ENCODE measurements at places on chromosomes 4 and X.
A peak's percentile ranks its signal among the peaks of the same experiment; 100 is the strongest.

DNA sequence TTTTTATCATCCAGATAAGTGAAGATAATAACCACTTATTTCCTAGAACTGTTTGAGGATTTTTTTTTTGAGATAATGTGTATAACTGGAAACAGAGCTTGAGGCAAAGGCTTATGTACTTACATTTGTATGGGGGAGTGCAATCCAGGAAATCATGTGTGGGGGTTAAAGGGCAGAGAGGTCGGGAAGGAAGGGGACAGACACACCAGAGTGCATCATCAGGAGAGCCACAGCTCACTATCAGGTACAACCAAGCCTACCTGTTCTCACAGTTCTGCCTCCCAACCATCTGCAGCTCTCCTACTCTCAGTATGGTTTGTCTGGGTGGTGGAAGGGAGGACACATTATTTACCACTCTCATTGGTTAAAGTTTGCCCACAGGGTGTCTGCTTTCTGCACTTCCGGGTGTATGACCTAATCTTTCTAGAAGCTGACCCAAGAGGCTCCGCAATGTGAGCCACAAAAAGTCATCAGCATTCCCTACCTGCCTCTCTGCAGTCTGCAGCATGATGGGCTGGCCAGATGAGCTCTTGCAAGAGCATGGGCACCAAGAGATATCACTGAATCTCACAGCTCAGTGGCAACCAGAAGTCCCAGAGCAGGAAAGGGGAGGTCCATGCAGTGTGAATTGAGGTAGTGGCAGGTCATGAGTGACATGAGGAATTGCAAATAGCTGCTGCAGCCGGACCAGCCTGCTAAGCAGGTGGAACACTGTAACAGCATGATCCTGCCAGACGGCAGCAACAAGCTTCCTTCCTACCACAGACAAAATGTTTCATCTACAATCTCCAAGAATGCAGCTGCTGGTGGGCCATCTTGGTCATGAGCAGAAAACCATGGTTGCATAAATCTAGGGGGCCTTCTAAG, 36.9 kb upstream of the SPRY1 start:
- DNase-seq: no peak

GRCh38 chr4:139655116-139655515, 10.5 kb upstream of the MGST2 start:
- peak; percentile 55 for DNase-seq

- peak; percentile 93 for DNase-seq
These were observed 65.7 kb downstream of the RBM47 start for GRCh38 chr4:40564004-40564403.

DNA sequence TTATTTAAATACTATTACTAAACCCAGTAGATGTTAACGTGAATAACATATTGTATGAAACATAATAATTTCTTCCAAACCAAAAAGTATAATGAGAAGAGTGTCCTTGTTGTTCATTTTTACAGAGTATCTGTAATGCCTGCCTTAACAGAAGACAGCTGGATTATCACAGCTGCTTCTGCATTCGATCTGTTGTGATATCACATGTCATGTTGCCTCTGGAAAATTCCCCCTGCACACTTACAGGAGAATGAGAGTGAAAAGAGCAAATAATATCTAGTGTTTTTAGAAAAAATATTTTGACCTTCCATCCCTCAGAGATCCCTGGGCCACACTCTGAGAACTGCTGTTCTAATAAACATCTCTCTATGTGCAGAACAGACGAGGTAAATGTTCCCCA, 240.1 kb upstream of the NOCT start:
- no peak for DNase-seq

GRCh38 chr4:52102587-52102986, 51.5 kb downstream of the SPATA18 start:
- peak; percentile 21 for DNase-seq

DNA sequence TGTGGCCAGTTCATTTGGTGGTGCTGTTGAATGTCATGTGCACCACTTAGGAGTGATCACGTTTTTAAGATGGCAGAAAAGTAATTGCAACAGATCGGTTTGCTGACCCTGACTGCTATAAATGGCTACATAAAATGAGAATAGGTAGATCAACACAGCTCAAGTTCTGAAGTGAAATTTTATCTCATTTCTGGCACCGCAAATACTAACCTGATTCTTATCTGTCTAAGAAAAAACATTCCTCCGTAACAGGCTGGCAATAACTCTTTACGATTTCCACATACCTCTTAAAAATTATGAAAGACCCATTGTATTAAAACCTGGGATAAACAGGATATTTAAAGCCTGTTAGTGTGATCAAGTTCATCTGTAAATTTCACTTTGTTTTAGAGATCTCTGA, 387.5 kb downstream of the PDGFC start:
- DNase-seq: peak; percentile 82
